IPS DF 19.7 (cell line): ENCODE measurements at places on chromosomes 7 and 10.

DNA sequence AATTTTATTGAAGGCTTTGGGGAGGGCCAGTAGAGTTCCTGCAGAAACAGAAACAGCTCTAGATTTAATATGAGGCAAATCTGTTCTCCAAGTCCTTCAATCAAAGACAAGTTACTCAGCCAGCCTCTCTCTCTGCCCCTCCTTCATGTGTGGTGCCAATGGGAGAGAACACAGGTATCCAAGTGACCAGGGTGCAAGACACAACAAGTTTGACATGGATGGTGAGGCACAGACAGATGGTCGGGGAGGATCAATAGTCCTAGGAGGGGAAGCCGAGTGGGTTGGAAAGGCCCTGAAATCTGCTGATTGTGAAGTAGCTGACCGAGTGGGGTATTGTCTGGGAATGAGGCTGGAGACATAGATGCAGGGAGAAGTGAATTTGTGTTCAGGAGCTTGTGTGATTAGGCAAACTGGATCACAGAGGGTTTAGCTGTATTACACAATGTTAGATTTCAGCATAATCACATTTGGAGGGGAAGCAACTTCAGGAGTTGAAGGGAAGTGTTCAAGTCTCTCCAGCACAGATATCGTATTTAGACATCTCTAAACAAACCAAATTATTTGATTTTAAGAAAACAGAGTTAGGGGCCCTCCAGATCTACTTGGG lies 1.5 kb downstream of the GIMAP1 start:
- no peak for DNase-seq

DNA sequence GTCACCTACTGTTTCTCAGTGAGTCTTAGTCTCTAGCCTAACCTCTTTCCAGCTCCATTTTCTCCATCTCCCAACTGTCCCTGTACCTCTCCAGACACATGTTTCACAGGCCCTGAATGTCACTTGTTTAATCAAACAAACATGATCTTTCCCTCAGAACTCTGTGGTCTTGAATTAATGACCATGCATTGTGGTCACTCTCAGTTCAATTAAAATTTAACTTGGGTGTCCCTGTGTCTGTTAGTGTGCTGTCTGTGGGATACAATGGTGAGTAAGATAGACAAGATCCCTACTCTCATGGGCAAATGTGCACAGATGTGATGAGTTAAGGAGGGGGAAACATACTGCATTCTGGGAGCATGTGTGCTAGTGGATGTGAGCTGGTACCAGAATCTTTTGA lies 65.0 kb downstream of the RBM33 start:
- no peak for DNase-seq

GRCh38 chr7:148264933-148265557 lies 325.5 kb upstream of the C7orf33 start:
- peak; percentile 40 for DNase-seq

- no peak for DNase-seq
Observed at GRCh38 chr10:73744664-73744975, 448 bp downstream of the SEC24C start.

- no peak for DNase-seq
Observed at GRCh38 chr7:155842496-155843265, 30.4 kb upstream of the SHH start.

DNA sequence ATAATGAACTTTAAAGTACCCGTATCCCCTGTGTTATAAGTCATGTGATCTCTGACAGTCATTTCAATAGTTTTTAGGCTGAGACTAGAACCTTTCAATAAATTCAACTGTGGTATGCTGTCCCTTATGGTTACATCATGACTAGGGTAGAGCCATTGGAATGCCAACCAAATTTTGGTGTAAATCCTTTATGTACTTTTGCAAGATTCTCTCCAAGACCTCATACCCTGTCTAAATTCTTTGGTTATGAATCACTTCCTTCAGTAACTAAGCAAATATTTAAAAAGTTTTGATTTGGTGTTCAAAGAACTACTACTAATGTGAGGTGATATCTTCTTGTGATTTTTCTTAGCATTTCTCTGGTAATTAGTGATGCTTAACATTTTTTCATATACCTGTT lies 20.8 kb upstream of the OR6B1 start:
- no peak for DNase-seq

- DNase-seq, result no peak
Observed at GRCh38 chr7:20438248-20438647, 107.5 kb downstream of the ITGB8 start.

- no peak for DNase-seq
Observed at GRCh38 chr10:70477661-70478162, 855 bp upstream of the PALD1 start.

- no peak for DNase-seq
Observed at GRCh38 chr10:63115732-63116383, 17.3 kb upstream of the NRBF2 start.

DNA sequence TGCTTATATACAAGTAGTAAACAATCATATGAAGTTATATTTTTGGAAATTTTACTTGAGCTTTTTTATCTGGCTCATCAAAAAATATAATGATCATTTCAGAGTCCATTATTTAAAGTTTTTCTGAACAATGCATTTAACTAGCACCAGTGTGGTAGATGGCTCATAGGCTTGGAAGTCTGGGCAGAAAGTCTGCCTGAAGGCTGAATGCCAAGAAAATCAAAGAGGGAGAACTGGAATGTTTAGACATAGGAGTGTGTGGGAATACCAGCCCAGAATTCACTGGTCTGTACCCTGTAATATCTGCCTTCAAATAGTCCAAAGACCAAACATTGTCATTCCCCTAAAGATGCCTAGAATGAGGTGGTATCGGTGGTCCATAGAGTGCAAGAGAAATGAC lies 40.3 kb upstream of the ANK3 start:
- no peak for DNase-seq

DNA sequence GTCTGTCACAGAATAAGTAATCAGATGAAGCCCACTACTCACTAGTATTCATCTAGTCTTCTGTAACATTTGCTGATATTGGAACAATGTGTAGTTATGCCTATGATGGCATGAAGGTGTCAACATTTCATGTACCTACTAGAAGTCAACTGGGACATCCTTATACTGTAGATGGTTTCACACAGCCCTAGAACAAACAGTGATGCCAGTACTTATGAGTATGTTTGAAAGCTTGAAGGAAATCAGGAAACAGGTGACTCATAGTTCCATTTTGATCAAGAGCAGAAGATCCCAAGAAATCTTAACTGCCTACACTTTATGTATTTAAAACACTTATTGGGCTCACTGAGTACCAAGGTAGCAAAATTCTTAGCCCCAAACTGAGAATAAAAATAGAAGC lies 1519.6 kb downstream of the REEP3 start:
- no peak for DNase-seq

GRCh38 chr7:20206104-20206896 lies 10.9 kb downstream of the MACC1 start:
- DNase-seq, result no peak

- no peak for DNase-seq
Observed at GRCh38 chr10:102455893-102456471, 4.6 kb upstream of the C10orf95 start.

DNA sequence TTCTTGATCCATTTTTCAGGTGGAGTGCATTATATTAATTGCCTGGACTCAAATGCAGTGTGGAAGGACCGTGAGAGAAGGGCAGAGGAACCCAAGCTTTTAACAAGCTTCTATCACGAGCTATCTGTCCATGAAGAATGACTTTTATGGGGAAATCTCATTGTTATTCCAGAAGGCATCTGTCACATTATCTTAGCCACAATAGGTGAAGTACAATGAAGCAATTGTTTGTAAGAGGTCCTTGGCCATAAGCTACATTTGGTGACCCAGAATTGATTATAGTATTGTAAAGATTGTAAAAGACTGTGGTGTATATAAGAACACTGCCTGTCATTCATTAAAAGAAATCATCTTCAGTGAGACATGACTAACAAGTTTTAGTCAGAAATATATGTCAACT lies 58.6 kb upstream of the RELN start:
- DNase-seq, result no peak

GRCh38 chr10:115001506-115002381 lies 63.7 kb downstream of the TRUB1 start:
- DNase-seq, result no peak

DNA sequence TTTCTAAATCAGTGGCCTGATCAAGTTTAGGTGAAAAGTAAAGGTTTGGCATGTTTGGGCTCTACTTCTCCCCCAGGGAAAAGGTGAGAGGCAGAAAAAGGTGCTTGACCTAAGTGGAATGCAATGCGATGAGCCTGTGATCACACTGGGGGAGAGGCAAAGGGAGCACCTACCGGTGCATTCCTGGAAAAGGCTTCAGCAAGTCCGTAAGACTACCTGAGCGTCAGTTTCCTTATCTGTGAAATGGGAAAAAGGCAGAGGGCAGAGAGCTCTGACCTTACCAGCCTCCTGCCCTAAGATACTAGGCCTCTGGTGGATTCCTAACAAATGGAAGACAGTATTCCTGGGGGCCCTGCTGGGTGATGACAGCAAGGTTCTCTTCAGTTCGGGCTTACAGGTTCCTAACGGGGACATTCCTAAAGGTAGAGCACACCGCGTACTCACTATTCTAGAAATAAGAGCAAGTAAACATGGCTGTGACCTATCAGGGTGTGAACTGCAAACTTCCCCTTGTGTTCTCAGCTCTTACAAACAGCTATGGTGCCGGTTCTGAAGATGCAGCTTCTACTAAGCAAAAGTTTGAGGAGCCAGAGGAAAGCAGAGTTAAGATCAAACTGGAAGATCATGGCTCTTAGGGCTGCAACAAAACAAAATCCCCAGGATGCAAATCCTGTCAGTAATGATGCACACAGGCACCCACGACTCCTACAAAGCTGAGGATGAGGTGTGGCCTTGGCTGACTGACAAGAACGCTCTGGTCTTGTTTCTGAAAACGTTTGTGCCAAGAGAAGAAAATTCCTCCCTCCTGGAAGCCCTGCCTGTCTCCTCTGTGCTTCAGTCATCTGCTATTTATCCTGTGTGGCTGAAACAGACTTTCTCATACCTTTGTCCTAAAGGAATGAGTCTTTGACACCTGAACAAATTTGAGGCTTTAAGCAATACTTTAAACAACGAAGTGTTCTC lies 13.3 kb upstream of the ACSL5 start:
- no peak for DNase-seq
